NCI-H748 treated with DMSO at 0.1 percent for 48 hours (cell line): ENCODE measurements at places on chromosomes 1 and 21.
A peak's percentile ranks its signal among the peaks of the same experiment; 100 is the strongest.

DNA sequence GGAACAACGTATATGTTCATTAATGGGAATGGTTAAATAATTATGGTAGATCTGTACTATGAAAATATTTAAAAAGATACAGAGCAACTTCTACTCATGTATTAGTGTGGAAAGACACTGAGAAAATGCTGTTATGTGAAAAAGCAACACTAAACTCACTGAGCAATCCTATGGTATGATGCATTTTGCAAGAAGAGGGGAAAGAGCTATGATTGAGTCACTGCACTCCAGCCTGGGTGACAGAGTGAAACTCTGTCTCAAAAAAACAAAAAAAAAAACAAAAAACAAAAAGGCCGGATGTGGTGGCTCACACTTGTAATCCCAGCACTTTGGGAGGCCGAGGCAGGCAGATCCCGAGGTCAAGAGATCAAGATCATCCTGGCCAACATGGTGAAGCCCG lies 44.4 kb downstream of the ATP5PO start:
- DNase-seq = no peak

- no peak for DNase-seq
Measured at GRCh38 chr1:244405856-244406255, 45.9 kb downstream of the ADSS2 start.

- DNase-seq = no peak
Measured at GRCh38 chr1:198788561-198789064, 149.8 kb downstream of the PTPRC start.

DNA sequence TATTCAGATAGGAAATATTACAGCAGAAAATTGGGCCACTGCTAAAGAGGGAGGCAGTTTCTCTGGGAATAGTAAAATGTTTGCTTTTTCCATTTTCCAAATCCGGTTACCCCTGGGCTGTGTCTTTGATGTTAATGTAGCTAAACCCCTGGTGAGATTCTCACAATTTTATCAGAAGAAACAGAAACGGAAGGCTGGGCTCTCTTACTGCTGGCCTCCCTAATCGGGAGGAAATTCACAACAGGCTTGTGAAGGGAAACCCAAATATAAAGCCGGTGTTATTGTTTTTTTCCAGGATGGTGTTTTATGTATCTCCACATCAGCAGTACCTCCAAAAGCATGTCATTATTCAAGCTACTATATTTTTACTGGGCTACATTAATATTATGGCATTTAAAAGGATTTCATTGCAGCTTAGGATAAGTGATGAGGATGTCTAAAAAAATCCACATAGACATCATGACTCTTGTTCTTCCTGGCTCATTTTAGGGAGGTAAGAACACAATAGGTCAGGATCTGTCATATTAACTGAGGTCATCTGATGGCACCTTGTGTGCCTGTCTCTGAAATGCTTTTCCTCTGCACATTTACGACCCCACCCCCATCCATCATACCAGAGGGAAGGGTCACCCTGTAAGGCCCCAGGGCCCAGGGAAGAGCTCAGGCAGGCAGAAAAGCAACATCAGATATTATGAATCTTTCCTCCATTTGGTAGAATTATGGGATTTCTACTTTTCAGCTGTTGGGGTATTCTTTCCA lies 158.7 kb downstream of the DSCAM start:
- DNase-seq = no peak

DNA sequence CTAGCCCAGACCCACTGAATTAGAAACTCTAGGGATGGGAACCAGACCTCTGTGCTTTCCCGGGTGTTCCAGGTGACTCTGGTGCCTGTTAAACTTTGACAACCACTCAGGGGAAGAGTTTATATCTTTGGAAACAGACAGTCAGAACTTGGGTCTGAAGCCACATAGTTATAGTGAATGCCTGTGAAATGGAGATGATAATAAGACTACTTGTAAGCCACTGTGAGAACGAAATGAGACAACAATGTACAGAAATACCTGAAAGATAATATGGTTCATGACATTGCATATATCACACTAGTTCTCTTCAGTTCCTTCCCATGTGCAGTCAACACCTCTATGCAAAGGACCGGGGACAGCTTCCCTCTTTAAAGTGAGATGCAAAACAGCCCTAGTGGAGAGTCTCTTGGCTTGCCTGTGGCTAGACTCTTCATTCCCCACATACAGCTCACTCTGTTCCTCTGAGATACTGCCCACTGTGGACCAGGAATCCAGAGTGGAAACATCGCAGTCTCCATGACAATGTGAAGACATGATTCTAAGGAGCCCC lies 287.5 kb downstream of the ASTN1 start:
- DNase-seq = no peak

GRCh38 chr1:53685272-53686051 lies 53.5 kb downstream of the GLIS1 start:
- peak; percentile 27 for DNase-seq
